Activated naive CD4-positive, alpha-beta T cell treated with anti-CD3 and anti-CD28 coated beads for 36 hours (primary cell): ENCODE measurements at places on chromosomes 5 and 9. TPM values are rescaled to one million over a fixed set of nuclear protein-coding genes. Genes with fewer than 3 reads are reported as not detected.

The SH3PXD2B gene
- total RNA-seq: 1.1 TPM

The CDH9 gene
- not detected for total RNA-seq

The FUT7 gene
- total RNA-seq: not detected

The ADCY2 gene
- not detected for total RNA-seq

The PLAC8L1 gene
- total RNA-seq: 0.36 TPM

The ANXA1 gene
- total RNA-seq: 19.9 TPM

The SCAI gene
- 9.6 TPM for total RNA-seq

The SLC6A18 gene
- total RNA-seq: not detected

The UBAC1 gene
- 37.2 TPM for total RNA-seq

The STKLD1 gene
- 0.35 TPM for total RNA-seq

The MEGF10 gene
- not detected for total RNA-seq

The ADRB2 gene
- 0.32 TPM for total RNA-seq

The GPR21 gene
- total RNA-seq: 0.32 TPM

The PGM5 gene
- total RNA-seq: not detected

The OR1J4 gene
- not detected for total RNA-seq

The RCL1 gene
- 26.9 TPM for total RNA-seq

The FOXD1 gene
- total RNA-seq: 0.12 TPM

The CDKN2B-AS1 gene
- not detected for total RNA-seq
